ENCODE measurements at places on chromosomes 5 and 9.

GRCh38 chr5:88203981-88204750, 64.5 kb downstream of the TMEM161B start:
- no peak for DNase-seq

DNA sequence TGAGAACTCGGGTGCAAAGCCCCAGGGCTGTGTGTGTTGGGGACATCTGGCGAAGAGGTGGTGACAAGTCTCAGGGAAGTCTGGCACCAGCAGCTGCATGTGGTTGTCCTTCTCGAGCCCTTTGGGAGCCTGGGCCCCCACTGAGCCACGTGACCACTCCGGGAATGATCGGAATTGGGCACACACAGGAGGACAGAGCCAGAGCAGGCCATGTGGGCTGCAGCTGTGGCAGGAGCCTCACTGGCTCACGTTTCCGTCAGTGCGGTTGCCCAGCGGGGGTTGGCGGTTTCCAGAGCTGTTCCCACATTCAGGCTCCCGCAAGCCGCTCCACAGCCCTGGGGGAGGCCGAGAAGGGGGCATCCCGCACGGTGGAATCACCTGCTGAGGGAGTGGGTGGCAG, 6.8 kb upstream of the CEL start:
- no peak for DNase-seq

DNA sequence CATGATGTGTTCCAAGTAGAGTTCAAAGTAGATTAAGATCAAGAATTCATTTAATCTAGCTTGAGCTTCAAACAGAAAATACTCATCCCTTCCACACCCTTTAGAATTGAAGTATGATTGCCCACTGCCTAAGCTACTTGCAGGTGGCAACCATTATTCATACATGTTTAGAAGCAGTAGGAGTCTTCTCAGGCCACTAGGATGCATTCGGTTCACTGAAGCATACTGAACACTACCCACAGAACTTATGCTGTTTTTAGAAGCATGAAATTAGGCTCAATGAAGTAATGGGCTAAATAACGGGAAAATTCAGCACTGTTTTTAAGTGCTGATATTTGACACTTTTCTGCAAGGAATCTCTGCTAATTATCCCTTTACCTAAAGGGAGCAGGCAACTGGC, 263.4 kb downstream of the DEPDC1B start:
- DNase-seq = no peak

- DNase-seq = no peak
Observed at GRCh38 chr9:34665067-34665380, 2.6 kb upstream of the CCL27 start.

GRCh38 chr5:7478459-7478858, 82.5 kb downstream of the ADCY2 start:
- DNase-seq = no peak

DNA sequence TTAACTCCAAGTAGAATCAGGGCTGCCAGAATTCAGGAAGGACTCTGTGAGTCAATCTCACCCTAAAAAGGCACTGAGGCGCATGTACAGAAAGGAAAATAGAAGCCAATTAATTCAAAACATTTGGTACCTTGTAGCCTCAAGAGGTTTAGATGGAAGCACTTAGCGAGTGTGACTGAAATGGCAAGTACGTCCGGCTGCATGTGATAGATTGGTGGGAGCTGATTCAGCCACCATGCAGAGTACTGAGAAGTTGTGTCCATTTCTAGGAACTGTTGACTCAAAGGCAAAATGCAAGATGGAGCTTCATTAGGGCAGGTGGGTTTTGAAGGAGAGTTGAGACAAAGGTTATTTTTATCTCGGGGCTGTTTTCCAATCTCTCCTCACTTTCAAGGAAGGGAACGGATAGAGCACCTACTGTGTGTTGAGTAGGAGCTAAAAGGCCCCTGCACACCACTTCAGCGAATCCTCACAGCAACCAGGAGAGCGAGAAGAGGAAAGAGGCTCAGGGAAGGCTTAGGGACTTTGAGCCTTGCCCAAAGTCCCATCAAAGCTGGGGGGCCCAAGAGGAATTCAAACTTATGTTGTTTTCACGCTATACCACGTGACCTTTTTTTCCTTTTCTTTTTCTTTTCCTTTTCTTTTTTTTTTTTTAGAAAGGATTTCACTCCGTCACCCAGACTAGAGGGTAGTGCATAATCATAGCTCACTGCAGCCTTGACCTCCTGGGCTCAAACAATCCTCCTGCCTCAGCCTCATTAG, 34.6 kb upstream of the CPEB4 start:
- no peak for DNase-seq

DNA sequence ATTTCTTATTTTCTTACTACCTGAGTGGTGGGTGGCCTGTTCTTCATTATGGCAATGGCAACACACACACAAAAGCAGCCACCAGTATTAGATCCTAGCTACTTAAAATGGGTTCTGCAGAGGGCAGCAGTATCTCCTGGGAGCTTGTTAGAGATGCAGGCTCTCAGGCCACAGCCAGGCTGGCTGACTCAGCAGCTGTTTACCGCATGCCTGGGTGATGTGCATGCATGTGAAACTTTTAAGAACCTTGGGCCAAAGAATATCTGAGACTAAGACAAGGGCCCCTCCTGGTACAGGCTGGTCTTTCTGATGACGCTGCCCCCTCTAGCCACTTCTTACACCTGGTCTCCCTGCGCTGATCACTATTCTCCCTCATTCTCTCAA, 399.0 kb downstream of the MED10 start:
- no peak for DNase-seq

GRCh38 chr5:139481580-139482049, 943 bp downstream of the STING1 start:
- peak; percentile 46 for DNase-seq

DNA sequence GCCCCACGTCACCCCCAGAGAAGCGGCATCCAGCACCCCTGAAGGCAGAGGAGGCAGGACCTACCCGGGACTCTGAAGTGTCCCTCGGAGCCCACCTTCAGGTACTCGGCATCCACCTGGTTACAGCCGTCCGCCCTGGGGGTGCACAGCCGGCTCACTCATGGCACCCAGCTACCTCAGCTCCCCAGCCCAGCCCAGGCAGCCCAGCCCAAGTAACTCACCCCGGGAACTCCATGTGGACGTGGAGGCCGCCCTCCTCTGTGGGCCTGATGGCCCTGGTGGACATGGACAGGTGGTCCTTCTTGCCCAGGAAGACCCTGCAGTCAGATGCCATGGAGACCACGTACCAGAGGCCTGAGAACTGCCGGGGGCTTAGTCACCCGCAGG, 676 bp downstream of the LCN15 start:
- no peak for DNase-seq
